Stimulated activated CD8-positive, alpha-beta memory T cell treated with anti-CD3 and anti-CD28 coated beads, Interleukin-7, amount 100 ng/mL, for 1 hour (primary cell): ENCODE measurements at places on chromosomes 1 and 21.
A peak's percentile ranks its signal among the peaks of the same experiment; 100 is the strongest.

DNA sequence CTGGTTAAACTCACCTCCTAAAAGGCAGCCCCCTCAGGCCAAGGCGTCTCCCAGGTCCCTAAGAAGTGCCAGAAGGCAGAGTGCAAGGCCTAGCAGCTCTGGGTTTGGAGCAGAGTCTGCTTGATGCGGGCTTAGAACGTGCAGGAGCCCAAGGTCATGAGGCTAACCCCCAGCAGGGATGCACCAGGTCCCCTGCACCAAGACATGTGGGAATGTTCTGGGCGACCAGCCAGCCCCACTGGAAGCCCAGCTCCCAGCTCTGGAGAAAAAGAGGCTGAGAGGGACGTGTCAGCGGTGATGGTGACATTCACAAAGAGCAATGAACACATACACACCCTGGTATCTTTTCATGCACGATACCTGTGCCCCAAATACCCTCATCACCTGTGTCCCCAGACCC lies 5.1 kb downstream of the LRRN2 start:
- no peak for DNase-seq

- DNase-seq, result no peak
These were observed 38.2 kb downstream of the RABIF start for GRCh38 chr1:202850593-202851362.

DNA sequence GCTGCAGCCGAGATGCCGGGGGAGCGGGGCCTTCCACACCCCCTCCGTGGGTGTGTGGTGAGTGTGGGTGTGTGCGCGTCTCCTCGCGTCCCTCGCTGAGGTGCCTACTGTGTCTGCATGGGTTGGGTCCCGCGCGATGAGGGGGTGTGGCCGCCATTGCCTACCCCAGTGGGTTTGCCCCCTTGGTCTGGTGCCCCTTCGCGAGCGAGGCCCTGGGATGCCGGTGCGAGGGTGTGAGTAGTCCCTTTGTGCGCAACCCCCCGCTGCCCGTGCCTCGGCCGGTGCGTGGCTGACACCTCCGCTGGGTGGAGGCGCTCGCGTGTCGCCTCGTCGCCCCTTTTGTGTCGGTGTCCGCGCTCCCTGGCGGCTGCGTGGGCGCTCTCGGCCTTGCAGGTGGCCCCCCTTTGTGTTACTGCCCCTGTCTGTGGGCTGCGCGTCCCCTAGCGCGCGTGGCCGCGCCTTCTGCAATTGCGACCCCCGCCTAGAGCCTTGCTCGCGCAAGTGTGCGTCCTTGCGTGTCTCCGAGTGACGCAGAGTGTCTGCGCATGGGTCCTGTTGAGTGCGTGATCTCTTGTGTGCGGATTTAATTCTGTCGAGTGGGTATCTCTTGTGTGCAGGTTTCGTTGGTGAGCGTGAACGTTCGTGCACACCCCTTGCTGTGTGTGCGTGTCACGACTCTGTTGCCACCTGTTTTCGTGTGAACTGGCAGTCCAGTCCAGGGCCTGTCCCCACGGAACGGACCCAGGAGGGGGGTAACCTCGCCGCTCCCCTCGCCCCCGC lies 553 bp downstream of the TTC3 start:
- peak; percentile 41 for DNase-seq

GRCh38 chr1:65363484-65363883 lies 54.1 kb downstream of the DNAJC6 start:
- no peak for DNase-seq

GRCh38 chr1:87450615-87451209 lies 122.0 kb downstream of the LMO4 start:
- no peak for DNase-seq
